ENCODE measurements at places on chromosomes 5 and 9.

- DNase-seq, result no peak
- no peaks in the 10 kb centered on the region for H3K4me1 ChIP-seq
- no peak overlapping the region for H3K27ac ChIP-seq
- H3K4me3 ChIP-seq, result no peak overlapping the region
Measured at GRCh38 chr9:135045928-135046738, 41.3 kb upstream of the OLFM1 start.

DNA sequence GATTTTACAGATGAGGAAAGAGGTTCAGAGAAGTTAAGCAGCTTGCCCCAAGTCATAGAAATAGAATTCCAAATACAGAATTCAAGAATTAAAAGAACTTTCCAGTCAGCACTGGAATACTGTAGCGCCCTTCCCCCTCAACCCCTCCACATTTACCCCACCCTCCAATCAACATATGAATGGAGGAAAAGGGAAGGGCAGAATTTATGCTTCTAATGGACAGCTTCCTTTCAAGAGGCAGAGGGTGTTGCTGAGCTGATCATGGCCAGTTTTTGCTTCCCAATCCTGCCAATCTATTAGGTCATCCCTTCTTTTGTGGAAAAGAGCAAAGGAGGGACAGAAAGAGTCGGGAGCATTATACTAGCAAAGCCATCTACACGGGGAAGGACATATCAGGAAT, 39.1 kb upstream of the ANKRD31 start:
- no peak overlapping the region for H3K4me3 ChIP-seq
- no peak for DNase-seq
- no peaks in the 10 kb centered on the region for H3K4me1 ChIP-seq

DNA sequence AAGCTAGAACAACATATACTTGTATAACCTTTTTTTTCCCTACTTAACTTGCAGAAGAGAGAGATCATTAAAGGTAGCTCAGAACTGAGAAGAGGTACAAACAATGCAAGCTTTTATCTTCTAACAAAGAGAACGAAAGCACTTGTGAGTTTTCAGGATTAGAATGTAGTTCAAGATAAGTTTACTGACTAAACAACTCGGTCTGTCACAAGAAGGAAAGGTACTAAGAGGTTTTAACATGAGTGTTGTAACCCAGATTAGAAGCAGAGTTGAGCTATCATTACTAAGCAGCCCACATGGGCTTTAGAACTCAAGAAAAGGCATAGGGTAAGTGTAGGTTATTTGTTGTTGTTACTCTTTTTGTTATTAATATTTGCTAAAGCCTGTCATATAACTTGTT, 25.2 kb downstream of the GIN1 start:
- H3K4me3 ChIP-seq, result no peak overlapping the region
- peaks cover 25% of the 10 kb centered on the region for H3K36me3 ChIP-seq
- DNase-seq, result no peak

DNA sequence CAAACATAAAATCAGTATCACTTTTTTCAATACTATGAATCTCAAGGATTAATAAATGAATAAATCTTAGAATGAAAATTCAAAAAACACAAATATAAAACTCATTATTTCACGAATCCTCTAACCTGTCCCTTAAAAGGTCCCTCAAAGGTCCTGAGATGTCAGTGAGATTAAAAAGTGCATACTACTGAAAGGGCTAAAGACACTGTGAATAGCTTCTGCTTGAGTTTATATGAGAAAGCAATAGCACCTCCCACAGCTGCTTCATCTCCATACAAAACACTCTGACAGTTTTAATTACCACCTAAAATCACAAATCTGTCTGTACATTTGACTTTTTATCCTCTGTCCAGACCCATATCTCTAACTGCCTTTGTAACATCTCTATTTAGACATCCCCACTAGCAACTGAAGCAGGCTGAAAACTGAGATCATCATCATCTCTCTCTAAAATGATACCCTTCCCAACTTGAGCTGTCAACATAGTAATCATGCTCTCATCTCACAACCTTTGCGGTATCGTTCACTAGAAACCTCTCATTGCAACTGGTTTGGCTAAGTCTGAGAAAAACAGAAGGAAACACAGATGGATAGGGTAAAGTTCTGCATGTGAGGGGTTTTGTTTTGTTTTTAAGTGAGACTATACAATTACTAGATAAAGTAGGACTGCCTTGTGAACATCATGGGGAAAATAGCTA, 56.3 kb downstream of the TBCA start:
- H3K36me3 ChIP-seq, result peaks cover 23% of the 10 kb centered on the region
- H3K4me3 ChIP-seq, result no peak overlapping the region
- peak overlapping the region; percentile 5 for H3K27ac ChIP-seq
- DNase-seq, result no peak

DNA sequence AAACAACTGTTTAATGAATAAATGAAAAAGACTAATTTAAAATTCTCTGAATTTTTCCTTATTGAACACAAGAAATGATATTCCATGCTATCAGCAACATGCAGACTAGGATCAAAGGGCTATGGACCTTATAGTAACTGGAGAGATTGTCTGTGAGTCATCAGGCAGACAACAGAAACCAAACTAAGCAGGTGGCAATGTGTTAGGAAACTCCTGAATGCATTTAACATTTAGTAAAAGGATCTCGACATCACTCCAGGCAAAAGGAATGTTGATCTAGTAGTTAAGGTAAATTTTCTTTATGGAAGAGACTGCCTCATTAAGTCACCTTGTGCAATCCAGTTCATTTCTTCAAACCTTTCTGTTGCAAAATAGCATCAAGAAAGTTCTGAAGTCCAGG, 58.4 kb downstream of the ARL15 start:
- no peaks in the 10 kb centered on the region for H3K27me3 ChIP-seq
- no peaks in the 10 kb centered on the region for H3K36me3 ChIP-seq
- H3K4me1 ChIP-seq, result peaks cover 26% of the 10 kb centered on the region
- DNase-seq, result no peak
- no peak overlapping the region for H3K4me3 ChIP-seq

DNA sequence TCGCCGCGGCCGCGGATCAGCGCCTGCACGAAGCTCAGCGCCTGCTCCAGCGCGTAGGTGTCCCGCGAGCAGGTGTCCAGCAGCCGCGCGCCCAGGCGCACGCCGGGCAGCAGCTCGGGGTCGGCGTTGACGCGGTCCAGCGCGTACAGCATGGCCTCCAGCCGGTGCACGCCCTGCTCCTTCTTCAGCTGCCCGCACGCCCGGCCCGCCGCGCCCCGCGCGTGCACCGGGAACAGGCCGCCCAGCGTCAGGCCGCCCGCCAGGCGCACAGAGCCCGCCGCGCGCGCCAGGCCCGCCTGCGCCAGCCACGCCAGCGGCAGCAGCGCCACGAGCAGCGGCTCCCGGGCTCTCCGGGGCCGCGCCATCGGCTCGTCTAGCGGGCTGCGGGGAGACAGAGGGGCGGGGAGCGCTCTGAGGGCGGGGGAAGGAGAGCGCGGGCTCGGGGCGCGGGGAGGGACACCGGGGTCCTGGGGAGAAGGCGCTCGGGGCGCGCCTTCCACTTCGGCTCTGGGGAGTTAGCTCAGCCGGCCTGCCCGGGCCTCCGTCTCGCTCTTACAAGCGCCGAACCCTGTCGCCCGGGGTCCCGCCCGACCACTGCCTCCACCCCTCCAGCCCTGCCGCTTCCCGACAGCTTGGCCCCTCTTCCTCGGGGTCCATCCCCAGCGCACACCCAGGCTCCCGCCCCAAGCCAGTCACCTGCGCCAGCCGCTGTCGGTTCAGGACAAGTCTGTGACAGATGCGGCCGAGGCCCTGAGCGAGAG, at the start of gene GRM6:
TSS of gene GRM6 (minus strand) at position 741 of the 761 bp plus-strand sequence. CDS start at position 365, 376 bp downstream.
- H3K4me1 ChIP-seq, result no peaks in the 10 kb centered on the region
- no peaks in the 10 kb centered on the region for H3K36me3 ChIP-seq
- H3K27ac ChIP-seq, result no peak within 1 kb of the TSS
- peaks cover 46% of the 10 kb centered on the region for H3K27me3 ChIP-seq

- peaks cover 6% of the 10 kb centered on the region for H3K4me1 ChIP-seq
- peaks cover 57% of the 10 kb centered on the region for H3K27me3 ChIP-seq
- H3K27ac ChIP-seq, result no peak within 1 kb of the TSS
- no peaks in the 10 kb centered on the region for H3K36me3 ChIP-seq
- H3K4me3 ChIP-seq, result no peak within 1 kb of the TSS
- no peak for DNase-seq
Measured at GRCh38 chr9:114098936-114099668, at the start of gene KIF12. Gene KIF12, minus strand, starts transcription at chr9:114099292. Its CDS starts 16 bp downstream, at chr9:114099276.

GRCh38 chr5:6540111-6540827, 91.6 kb downstream of the UBE2QL1 start:
- H3K4me3 ChIP-seq, result no peak overlapping the region
- no peaks in the 10 kb centered on the region for H3K4me1 ChIP-seq
- no peak for DNase-seq
- no peaks in the 10 kb centered on the region for H3K27me3 ChIP-seq
- no peak overlapping the region for H3K27ac ChIP-seq

DNA sequence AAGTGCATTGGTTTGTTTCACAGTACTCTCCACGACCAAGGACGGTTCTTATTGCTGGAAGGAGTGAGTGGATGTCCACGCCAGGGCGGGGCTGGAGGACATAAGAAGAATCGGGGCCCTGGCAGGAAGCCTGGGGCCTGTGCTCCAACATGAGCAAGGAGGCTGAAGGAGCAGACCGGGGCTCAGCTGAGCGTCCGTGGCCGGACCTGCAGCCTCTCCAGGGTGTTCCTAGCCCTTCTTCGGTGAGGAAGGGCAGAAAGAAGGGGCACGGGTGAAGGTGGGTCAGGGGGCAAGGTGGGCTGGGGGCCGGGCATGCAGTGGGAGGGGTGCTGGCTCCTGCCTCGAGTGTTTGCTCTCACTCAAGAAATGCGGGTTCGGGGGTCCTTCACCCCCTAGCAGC, 18.1 kb downstream of the FAM78A start:
- H3K4me3 ChIP-seq, result peak overlapping the region; percentile 34
- H3K36me3 ChIP-seq, result peaks cover 22% of the 10 kb centered on the region
- no peaks in the 10 kb centered on the region for H3K27me3 ChIP-seq
- H3K4me1 ChIP-seq, result peaks cover 61% of the 10 kb centered on the region
- DNase-seq, result no peak

DNA sequence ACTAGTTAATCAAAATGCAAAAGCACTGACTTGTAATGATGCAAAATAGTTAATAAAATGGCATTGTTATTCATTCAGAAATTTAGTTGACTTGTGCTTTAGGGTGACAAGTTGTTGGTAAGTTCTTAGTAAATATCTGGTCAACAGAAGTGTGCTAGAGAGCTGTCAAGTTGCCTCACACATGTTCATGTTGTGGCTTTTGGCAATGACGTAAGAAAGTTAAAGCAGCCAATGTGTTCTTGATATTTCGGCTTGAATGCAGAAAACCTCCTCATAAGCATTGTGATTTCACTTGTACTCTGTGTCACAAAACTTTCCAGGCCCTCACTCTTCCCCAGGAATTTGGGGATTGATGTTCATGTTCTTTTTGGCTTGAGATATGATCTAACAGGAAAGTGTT, 626.7 kb downstream of the PRR16 start:
- H3K4me1 ChIP-seq, result no peaks in the 10 kb centered on the region
- no peak overlapping the region for H3K27ac ChIP-seq
- H3K4me3 ChIP-seq, result no peak overlapping the region
- no peaks in the 10 kb centered on the region for H3K36me3 ChIP-seq

DNA sequence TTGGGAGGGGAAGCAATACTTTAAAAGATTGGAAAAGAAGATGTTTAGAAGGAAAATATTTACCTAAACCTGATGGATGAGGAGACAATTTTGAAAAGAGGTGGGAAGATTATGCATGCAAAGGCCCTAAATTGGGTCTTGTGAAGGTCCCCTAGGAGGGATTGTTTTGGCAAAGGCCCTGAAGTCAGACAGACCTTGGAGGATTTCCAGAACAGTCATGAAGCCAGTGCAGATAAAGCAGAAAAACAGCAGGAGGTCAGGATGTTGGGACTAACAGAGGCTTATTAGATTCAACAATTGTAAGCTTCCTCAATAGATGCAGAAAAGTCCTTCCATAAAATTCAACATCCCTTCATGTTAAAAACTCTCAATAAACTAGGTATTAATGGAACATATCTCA, 361.0 kb upstream of the CDH6 start:
- H3K27me3 ChIP-seq, result no peaks in the 10 kb centered on the region
- H3K27ac ChIP-seq, result no peak overlapping the region
- no peak for DNase-seq
- no peaks in the 10 kb centered on the region for H3K36me3 ChIP-seq

DNA sequence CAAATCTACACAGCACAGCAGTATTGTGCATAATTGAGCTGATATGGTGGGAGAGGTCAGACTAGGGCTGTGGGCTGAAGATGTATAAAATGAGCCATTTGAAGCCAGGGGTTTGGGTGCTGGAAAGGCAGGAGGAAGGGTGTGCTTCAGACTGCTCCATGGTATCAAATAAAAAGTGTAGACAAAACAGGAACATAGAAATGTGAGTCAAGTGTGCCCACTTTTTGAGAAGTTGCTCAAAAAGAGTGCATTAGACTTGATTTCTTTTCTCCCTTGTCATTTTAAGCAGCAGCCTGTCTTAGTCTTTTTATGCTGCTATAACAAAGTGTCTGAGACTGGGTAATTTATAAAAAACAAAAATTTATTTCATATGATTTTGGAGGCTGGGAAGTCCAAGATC, 55.8 kb upstream of the ZFAND5 start:
- no peaks in the 10 kb centered on the region for H3K36me3 ChIP-seq
- H3K4me1 ChIP-seq, result no peaks in the 10 kb centered on the region
- H3K4me3 ChIP-seq, result no peak overlapping the region
- no peak for DNase-seq
- no peaks in the 10 kb centered on the region for H3K27me3 ChIP-seq

- peaks cover 20% of the 10 kb centered on the region for H3K4me1 ChIP-seq
- no peak overlapping the region for H3K27ac ChIP-seq
- no peaks in the 10 kb centered on the region for H3K27me3 ChIP-seq
- peaks cover 22% of the 10 kb centered on the region for H3K36me3 ChIP-seq
- DNase-seq, result no peak
Measured at GRCh38 chr5:173029499-173029921, 26.6 kb upstream of the CREBRF start.

- no peak for DNase-seq
- no peak overlapping the region for H3K4me3 ChIP-seq
- H3K4me1 ChIP-seq, result no peaks in the 10 kb centered on the region
- peaks cover 22% of the 10 kb centered on the region for H3K27me3 ChIP-seq
- peaks cover 7% of the 10 kb centered on the region for H3K36me3 ChIP-seq
Measured at GRCh38 chr5:180214870-180215770, 6.1 kb upstream of the RASGEF1C start.

- peaks cover 47% of the 10 kb centered on the region for H3K4me1 ChIP-seq
- H3K4me3 ChIP-seq, result no peak overlapping the region
- peak overlapping the region; percentile 76 for H3K27ac ChIP-seq
- no peaks in the 10 kb centered on the region for H3K27me3 ChIP-seq
Measured at GRCh38 chr9:95879591-95879990, 4.1 kb downstream of the ERCC6L2 start.

DNA sequence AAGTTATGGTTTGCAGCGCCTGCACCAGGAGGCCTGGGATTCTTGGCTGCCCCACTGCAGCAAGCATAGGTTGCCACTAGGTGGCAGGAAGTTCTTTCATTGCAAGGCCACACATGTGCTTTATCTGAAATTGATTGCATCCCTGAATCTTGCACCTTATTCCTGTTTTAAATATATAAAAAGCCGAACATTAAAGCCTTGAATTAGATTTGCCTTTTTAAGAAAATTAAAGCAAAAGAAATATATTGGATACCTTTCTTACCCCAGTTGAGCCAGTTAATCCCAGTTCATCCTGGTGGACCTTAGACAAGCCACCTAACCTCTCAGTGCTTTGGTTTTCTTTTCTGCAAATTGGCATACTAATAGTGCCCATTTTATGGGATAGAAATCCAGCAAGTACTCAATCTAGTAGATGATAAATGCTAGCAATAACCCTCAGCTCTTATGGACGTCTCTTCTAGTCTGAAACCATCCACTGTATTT, 6.3 kb upstream of the TRMT10B start:
- H3K4me1 ChIP-seq, result peaks cover 3% of the 10 kb centered on the region
- H3K4me3 ChIP-seq, result no peak overlapping the region
- no peak overlapping the region for H3K27ac ChIP-seq

Data from activated naive CD8-positive, alpha-beta T cell treated with anti-CD3 and anti-CD28 coated beads for 36 hours (primary cell).